Right renal pelvis (tissue), 4 donors: ENCODE measurements at places on chromosomes 6 and 20. TPM values are rescaled to one million over a fixed set of nuclear protein-coding genes. Genes with fewer than 3 reads are reported as not detected.

SLC22A3 gene
- 5.6 TPM for polyA plus RNA-seq

ULBP1 gene
- 1.5 TPM for polyA plus RNA-seq

SLC24A3 gene
- polyA plus RNA-seq, result 5.9 TPM

DPM1 gene
- polyA plus RNA-seq, result 74.5 TPM

OPN5 gene
- 1.1 TPM for polyA plus RNA-seq

NKX2-4 gene
- polyA plus RNA-seq, result not detected

RTEL1 gene
- polyA plus RNA-seq, result 15.8 TPM

TMEM74B gene
- polyA plus RNA-seq, result 3.0 TPM

DDO gene
- polyA plus RNA-seq, result 0.99 TPM

ADAM33 gene
- polyA plus RNA-seq, result 6.5 TPM

PAX1 gene
- 0.29 TPM for polyA plus RNA-seq

KCNK16 gene
- polyA plus RNA-seq, result not detected

NR2E1 gene
- not detected for polyA plus RNA-seq

SLC22A1 gene
- 0.40 TPM for polyA plus RNA-seq

RBPJL gene
- not detected for polyA plus RNA-seq

SOX12 gene
- polyA plus RNA-seq, result 37.2 TPM

FOXA2 gene
- not detected for polyA plus RNA-seq

SNX5 gene
- 229 TPM for polyA plus RNA-seq

ADGRB3 gene
- polyA plus RNA-seq, result 4.2 TPM

SLC35D3 gene
- 0.10 TPM for polyA plus RNA-seq

SAMD10 gene
- 7.2 TPM for polyA plus RNA-seq

OTOR gene
- 0.06 TPM for polyA plus RNA-seq

VSX1 gene
- polyA plus RNA-seq, result not detected

HLA-A gene
- polyA plus RNA-seq, result 217 TPM

C6orf118 gene
- polyA plus RNA-seq, result 4.4 TPM

ANGPT4 gene
- polyA plus RNA-seq, result 0.34 TPM

SPINT3 gene
- polyA plus RNA-seq, result not detected

SPTLC3 gene
- 21.9 TPM for polyA plus RNA-seq

PDYN gene
- polyA plus RNA-seq, result 0.66 TPM

TAF8 gene
- 21.1 TPM for polyA plus RNA-seq

HMGN3 gene
- 373 TPM for polyA plus RNA-seq

SNAP91 gene
- 0.65 TPM for polyA plus RNA-seq

MOG gene
- not detected for polyA plus RNA-seq
